ENCODE measurements at places on chromosomes 5 and 9. TPM values are rescaled to one million over a fixed set of nuclear protein-coding genes. Genes with fewer than 3 reads are reported as not detected.
A peak's percentile ranks its signal among the peaks of the same experiment; 100 is the strongest.

The FKBP15 gene
- total RNA-seq: 19.9 TPM

The DAB2IP gene
- total RNA-seq: 41.7 TPM

GRCh38 chr5:134252671-134253070 is 26.8 kb upstream of the PPP2CA start:
- no peak for DNase-seq

DNA sequence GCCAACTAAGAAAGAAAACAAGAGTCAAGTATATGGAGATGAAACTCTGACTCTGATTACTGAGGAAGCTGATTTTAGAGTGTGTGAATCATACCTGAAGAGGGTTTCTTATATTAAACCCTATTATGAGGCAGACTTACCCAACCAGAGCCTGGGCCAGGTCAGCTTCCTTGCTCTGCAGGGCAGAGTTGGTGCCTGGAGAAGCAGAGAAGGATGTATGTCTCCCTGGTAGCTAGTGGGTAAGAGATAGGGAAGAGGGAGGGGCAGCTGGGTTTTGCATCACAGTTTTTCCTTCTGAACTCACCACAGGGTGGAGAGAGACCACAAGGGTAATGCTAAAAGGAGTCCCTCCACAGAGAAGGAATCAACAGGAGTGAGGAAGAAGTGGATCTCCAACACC is 104.1 kb downstream of the CMYA5 start:
- DNase-seq: peak; percentile 89

The TAF1L gene
- not detected for total RNA-seq

The AGXT2 gene
- not detected for total RNA-seq

DNA sequence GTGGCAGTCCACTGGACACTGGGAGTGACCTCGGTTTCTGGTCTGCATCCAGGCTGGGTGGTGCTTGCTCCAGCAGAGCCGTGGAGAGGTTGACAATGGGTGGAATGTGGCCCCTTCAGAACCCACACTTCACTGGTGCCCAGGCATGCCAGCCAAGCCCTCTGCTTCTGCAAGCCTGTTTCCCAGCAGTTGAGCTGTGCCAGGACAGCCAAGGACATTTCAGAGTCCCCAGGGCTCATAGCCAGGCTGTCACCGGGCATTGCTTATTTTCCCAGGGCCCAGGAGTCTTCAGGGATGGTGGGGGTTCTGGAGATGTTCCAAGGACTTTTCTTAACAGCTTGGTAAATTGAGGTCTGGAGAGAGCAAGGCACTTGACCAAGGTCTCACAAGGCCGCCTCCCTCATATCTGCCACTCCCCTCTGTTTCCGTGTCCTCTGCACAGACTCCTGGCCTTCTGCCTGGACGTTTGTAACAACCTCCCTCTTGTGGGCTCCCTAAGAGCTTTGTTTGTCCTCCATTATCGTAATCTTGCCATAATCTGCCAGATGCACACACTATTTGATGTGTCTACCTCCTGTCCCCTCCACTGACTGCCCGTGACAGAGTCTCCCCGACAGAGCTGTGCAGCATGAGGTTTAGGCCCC is 3.8 kb upstream of the NDST1 start:
- no peak for DNase-seq

The PLAA gene
- 30.5 TPM for total RNA-seq

DNA sequence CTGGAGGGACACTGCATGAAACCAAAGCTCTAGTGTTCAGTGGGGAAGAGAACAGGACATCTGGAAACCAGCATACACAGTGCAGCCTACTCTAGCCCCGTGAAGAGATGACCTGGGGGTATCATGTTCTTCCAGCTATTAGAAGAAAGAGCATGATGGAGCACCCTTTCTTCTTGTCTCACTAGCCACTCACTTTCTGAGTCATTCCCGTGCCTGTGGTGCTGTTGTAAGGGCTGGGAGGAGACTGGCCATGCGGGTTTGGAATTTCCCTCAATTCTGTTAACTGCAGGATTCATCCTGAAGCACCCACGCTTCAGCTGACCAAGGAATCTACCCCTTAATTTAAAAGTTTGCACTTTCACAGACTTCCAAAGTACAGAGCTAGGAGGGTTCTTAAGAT is 137.0 kb downstream of the COL23A1 start:
- DNase-seq: no peak

The GPX3 gene
- 1,165 TPM for total RNA-seq

- peak; percentile 60 for DNase-seq
Observed at GRCh38 chr5:109898269-109899162, 208.8 kb downstream of the MAN2A1 start.

The GPX8 gene
- total RNA-seq: 9.0 TPM

DNA sequence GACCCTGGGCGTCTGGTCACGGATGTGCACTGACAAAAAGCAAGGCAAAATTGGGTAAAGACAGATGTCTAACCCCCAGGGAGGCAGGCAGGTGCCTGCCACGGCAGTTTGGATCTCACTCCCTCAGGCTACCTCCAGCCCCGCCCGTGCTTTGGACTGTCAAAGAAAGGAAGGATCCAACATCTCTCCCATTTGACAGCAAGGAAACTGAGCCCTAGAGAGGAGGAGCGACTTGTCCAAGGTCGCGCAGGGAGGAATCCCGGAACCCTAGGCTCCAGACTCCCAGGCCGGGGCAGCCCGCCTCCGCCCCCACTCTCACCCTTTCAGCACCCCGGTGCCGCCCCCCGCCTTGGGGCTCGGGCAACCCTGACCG is 376 bp downstream of the GOLGA1 start:
- peak; percentile 92 for DNase-seq

DNA sequence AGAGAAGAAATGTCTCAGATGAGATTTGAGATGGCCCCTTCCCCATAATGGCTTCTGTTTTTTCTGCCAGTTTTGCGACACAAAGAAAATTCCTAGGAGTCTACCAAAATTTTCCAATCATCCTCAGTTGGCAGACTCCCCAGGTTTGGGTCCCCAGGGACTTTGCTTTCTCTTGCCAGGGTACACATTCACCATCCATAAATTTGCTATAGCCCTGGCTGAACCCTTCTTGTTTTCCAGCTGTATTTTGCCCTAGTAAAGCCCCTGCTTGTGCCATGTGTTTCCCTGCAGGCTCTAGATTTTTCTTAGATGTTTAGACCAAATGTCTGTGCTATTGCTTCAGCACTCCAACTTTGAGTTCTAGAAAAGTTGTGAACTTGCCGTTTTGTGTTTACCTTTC is 283.2 kb downstream of the ANXA1 start:
- no peak for DNase-seq

The GMCL2 gene
- total RNA-seq: not detected

DNA sequence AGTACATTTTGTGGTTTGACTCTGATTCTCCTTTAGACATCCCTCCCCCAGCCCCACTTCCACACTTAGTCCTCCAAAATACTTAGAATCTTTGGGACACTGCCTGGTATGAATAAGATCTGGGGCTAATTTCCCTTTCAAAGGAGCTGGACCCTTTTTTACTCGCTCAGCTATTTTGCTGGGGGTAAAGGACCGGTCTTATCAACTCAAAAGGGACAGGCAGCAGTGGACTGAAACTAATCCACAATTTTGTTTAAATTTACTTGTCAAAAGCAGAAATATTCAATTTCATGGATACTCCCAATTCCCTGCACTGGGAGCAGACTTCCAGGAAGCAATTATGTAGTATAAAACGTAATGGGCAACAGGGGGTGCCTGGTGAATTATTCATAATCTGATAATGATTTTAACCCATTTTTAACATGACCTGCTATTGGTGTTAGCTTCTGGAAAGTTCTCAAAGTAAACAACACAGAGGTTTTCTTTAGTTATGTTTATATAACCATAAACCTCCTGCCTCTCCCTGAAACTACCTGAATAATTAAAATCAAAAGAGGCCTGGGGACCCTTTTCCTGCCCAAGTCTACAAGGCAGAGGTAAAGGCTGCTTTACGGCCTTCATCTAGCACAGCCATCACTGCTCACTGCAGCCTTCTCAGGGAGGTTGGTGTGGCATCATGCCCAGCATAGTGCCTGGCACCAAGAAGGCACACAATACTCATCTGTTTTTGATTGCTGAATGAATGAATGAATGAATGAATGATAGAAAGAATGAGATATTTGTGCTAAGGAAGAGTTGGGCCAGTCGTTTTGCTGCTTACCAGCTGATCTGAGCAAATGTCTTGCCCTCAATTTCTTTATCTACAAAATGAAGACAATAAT is 44.2 kb upstream of the GNPDA1 start:
- no peak for DNase-seq

DNA sequence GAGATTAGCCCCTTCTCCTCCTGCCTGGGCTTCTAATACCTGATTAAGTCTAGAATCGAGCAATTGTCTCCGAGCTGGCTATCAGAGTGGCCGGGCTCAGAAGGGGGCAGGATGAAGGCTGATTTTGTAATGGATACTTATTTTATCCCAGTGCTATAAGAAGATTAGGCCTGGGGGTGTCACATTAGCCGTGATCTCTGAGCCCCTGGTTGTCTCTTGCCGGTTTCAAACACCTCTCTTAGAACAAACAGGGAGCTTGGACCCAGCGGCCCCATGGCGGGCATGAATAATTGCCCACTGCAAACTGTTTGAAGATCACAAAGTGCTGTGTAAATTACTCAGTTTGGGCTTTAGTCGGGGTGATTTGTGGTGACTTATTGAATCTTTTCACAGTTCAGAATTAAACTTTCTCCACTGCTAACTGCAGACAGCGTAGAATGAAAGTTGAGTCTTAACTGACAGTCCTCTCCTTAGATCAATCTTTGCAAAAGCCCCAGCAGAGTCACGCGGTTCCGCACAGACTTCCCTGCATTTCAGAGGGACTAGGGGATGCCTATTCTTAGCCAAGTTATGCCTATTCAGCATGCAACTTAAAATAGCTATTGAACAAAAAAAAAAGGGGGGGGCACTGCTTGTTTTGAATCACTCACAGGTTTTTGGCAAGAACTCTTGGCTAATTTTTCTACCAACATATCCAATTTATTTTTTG is 200.6 kb upstream of the IRX1 start:
- DNase-seq: peak; percentile 50

- DNase-seq: no peak
Observed at GRCh38 chr5:179840321-179840720, 18.3 kb downstream of the MRNIP start.

The SUSD3 gene
- total RNA-seq: 1.2 TPM

The INSL4 gene
- total RNA-seq: not detected

The LEAP2 gene
- not detected for total RNA-seq

GRCh38 chr9:99249619-99250018 is 27.5 kb downstream of the SEC61B start:
- DNase-seq: no peak

DNA sequence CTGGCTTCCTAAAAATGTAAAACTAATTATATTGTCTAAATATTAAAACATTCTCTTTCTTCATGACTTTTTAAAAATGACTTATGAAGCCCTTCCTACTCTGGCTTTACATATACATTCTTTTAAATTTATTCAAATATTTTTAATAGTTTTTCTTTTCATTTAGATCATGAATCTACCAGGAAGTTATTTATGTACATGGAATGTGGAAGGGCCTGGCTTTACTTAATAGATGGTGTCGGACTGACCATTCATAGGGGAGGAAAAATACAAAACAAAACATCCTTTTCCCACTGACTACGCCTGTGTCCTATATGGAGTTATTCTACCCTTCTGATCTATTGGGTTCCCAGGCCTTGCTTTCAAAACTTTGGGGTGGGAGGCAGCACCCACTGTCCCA is 129.8 kb downstream of the MACROH2A1 start:
- DNase-seq: no peak

DNA sequence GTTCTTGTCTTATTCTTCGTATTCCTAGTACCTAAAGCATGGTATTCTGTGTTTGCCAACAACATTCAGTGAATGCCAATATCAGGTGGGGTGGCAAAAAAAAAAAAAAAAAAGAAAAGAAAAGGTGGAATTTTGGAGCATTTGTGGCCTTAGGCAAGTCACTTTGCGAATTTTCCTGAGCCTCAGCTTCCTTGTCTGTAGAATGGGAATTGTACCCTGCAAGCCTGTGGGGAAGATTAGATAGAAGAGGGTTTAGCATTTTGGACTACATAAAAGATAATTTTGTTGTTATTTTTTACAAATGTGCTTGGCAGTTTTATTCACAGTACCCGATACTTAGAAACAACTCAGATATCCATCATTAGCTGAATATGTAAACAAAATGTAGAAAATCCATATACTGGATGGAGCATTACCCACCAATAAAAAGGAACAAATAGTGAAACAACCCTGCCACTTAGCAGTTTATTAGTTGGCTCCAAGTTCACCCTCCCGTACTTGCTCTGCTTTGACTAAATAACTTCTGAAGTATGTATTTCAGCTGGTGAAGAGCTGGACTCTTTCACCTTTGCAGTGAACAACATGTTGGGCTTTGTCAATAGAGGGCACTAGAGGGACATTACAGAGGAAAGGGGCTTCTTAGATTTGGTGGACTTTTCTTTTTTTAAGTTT is 13.6 kb downstream of the UBE2D2 start:
- DNase-seq: no peak

GRCh38 chr9:37911271-37911681 is 7.3 kb upstream of the SLC25A51 start:
- DNase-seq: no peak

The FSTL4 gene
- total RNA-seq: 0.78 TPM

- DNase-seq: no peak
Observed at GRCh38 chr9:14402583-14402982, 88.6 kb upstream of the NFIB start.

The NTRK2 gene
- total RNA-seq: 4.9 TPM

DNA sequence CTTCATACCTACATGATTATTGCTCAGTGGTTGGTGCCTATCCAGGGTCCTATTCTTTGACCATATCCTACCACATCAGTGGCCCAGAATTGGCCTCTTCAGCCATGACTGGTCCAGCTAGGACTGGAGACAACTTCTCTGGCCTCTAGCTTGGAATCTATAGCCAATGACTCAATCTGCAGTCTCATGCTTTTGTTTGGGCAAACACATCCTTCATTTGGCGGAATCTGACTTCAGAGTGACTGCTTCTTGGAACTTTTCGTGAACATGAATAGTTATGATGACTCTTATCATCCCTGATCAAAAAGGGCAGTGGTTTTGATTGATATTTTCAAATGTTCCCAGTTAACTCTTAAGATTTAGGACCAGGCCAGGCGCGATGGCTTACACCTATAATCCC is 134.1 kb downstream of the PAPPA start:
- no peak for DNase-seq

DNA sequence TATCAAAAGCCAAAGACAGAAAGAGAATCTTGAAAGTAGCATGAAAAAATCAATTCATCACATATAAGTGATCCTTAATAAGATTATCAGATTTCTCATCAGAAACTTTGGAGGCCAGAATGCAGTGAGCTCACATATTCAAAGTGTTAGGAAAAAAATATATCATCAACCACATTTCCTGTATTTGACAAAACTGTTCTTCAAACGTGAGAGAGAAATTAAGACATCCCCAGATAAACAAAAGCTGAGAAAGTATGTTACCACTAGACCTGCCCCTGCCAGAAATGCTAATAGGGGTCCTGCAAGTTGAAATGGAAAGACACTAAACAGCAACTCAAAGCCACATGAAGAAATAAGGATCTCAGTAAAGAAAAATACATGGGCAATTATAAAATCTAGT is 29.9 kb downstream of the HACD4 start:
- no peak for DNase-seq

DNA sequence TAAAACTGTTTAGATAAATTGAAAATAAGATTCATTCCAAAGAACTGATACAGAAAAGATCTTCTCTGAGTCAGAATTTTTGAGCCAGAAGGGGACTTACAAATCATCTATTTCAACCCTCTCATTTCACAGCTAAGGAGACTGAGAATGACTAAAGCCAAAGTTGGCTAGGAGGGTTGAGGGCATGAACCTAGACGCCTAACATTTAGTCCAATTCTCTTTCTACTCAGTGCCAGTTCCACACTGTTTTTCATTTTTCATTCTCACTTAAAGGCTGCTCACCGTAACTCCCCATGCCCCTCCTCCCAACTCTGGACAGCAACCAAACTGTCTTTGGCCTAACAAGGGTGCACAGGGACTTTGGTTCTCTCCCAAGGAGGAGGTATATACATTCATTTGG is 364.0 kb downstream of the NDUFS4 start:
- no peak for DNase-seq

The FCN1 gene
- total RNA-seq: 1.9 TPM

The CDX1 gene
- not detected for total RNA-seq

All from esophagus muscularis mucosa (tissue), 4 donors.